ENCODE measurements at places on chromosomes 16 and 17.

DNA sequence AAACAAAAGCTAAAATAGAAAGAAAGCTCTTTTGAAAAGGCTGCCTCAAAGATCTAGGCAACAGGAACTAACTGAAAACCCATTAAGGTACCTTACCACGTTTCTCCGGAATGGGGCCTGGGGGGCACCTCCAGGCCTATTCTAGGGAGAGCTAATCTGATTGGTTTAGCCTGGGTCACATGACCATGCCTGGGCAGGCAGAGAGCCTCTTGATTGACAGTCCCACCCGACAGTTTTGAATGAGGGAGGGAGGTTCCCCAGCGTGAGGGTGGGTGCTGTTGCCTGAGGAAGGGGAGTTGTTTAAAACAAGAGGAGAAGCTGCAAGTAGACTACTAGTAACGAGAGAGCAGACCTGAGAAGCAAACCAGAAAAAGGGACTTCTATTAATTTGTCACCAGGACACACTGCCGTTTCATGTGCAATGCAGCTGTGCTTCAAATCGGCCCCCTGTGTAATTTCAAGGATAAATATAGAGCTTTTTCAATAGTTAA, 143.4 kb upstream of the HS3ST2 start:
- DNase-seq, result peak; percentile 55

- DNase-seq, result no peak
Observed at GRCh38 chr17:55053855-55054254, 85.3 kb downstream of the STXBP4 start.

DNA sequence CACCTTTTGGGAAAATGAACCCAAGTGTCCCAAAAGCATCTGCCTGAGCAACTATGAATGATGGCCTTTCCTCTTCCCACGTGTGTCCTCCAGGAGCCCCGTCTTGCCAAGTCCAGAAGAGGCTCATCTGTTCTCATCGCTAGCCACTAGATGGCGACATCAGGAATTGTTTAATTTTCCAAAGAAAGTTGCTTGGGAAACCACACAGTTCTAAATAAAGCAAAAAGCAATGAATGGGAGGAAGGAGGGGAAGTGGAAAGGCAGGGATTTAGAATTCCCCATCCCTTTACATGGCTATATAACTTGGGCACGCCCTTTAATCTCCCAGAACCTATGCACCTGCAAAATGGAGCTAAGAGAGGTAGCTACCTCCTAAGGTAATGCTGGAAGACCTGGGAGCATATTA, 9.0 kb upstream of the CDH5 start:
- no peak for DNase-seq

DNA sequence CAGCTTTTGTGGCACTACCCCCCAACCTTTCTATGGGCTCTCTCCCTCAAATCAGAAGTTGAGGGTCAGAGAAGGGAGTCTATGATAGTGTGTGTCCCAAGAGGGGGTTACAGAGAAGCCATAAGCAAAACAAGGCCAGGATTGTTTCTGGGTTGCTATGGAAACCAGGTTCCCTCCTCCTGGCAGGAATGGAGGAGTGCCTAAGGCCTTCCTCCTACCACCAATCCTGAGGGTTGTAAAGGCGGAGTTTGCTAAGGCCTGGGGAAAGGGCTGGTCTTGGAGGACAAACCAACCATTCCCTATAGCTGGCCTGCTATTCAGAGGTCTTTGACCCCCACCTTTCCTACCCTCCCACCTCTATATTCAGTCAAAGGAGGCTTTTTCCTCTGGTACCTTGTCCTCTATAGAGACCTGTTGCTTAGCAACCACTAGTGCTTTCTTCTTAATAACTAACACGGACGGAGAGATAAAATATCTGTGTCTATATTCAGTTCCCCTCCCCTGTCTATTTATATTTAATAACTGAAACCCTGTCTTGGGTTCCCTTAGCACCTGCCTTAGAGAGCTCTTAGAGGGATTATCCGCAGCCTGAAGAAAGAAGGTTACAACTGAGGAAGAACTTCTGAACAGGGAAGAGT, 43.4 kb downstream of the NEUROD2 start:
- no peak for DNase-seq

DNA sequence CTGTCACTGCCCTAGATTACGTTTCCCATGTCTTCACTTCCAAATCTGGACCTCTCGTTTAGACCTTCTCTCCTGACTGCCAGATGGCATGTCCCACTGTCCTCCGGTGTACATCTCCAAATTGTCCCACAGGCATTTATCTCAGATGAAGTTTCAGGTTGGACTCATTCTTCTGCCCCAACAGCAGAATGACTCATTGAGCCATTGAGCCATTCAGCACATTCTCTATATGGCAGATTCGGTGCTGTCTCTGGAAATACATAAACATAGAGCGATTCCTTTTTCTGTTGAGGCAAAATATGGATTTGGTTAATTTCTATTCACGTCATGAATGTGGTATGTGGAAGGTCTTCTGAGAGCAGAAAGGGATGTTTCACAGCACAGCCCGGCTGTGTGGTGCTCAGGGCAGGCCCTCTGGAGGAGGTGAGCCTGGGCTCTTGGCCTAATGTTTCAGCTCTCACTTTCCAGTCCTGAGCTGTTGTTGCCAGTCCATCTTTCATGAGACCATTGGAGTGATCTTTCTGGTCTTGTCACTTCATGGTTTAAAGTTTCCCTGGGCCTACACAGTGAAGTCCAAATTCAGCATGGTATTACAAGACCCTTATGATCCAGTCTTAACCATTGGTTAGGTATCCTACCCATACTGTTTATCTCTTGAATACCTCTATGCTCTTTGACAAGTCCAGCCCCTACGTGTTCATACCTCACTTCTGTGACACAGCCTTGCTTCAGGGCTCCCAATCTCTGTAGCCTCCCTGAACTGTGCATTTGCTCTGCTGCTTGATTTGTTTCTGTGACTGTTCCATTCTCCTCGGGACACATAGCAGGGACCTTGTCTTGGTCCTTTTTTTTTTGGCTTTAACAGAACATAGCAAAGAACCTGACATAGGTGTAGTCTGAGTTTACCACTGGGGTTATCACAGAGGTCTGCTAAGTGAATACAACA, 15.9 kb downstream of the HAPSTR1 start:
- DNase-seq, result no peak
